ENCODE measurements at places on chromosomes 12 and 14.

DNA sequence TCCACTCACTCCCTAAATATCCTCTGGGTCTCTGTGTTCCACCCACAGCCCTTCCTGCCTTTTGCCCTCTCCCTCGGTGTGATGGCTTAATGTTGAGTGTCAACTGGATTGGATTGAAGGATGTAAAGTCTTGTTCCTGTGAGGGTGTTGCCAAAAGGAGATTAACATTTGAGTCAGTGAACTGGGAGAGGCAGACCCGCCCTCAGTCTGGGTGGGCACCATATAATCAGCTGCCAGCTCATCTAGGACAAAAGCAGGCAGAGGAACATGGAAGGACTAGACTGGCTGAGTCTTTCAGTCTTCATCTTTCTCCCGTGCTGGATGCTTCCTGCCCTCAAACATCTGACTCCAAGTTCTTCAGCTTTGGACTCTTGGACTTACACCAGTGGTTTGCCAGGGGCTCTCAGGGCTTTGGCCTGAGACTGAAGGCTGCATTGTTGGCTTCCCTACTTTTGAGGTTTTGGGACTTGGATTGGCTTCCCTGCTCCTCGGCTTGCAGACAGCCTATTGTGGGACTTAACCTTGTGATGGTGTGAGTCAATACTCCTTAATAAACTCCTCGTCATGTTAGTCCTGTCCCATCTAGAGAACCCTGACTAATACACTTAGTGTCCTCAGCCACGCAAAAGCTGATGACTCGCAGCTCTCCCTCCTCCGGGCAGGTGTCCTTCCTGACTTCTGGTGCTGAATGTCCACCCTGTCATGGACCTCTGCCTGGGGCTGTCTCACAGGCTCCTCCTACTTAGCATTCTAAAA, 5.9 kb downstream of the DGLUCY start:
- peak; percentile 63 for DNase-seq

GRCh38 chr14:21163871-21164291, 8.0 kb upstream of the OR5AU1 start:
- no peak for DNase-seq

GRCh38 chr12:40647651-40648050, 44.6 kb upstream of the CNTN1 start:
- DNase-seq, result no peak

- DNase-seq, result no peak
Measured at GRCh38 chr12:16526693-16527092, 79.3 kb downstream of the LMO3 start.

- peak; percentile 79 for DNase-seq
Measured at GRCh38 chr12:98635657-98636323, 8.8 kb downstream of the IKBIP start.

DNA sequence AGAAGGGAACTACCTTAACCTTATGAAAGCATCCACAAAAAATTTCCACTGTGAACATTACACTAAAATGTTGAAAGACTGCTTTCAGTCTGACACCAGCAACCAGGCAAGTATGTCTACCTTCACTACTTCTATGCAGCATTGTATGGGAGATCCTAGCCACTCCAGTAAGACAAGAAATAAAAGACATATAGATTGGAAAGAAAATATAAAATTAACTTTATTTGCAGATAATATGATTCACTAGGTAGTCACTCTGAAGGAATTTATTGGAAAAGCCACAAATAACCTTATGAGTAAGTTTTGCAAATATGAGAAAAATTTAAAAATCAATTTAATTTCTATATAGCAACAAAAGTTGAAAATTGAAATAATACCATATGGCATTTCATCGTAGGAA, 172.0 kb downstream of the RERGL start:
- no peak for DNase-seq
